A172 (cell line): ENCODE measurements at places on chromosomes 5 and 9.
A peak's percentile ranks its signal among the peaks of the same experiment; 100 is the strongest.

- peak; percentile 81 for DNase-seq
These were observed 43.5 kb upstream of the DNAH5 start for GRCh38 chr5:13987843-13988464.

GRCh38 chr9:136840877-136841645, 1.2 kb upstream of the AJM1 start:
- peak; percentile 95 for DNase-seq

DNA sequence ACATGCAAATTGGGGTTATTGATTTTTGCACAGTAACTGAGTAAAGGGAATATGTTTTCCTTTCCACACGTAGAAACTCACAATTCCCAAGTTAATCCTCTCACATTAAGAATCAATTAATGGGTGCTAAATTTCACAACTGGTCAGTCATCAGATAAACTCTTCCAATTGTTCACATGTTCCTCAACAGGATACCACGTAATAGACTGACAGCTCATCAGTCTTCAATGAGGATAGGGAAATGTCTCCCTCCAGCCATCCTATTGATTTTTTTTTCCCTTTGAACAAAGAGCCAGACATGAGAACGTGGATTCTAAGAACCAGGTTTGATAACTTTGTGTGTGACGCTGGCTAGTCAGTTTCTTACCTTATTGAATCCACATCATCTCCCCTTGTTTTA, 768 bp upstream of the CER1 start:
- DNase-seq: no peak

DNA sequence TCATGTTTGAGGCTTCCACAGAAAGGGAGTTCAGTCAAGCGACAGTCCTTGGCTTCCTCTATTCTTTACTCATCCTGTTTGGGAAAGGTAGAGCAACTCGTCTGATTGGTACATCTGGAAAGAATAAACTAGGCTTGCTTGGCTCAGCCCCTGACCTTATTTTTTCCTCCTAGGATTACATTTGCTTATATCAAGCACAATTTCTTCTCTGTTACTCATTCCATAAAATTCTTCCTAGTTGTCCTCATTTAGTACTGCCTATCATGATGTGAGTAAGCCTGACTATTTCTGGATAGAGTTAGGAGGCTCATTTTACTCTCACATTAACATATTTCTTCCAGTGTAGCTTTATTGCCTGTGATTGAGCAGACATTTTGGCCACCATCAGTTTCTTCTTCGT, 10.9 kb upstream of the CARNMT1 start:
- DNase-seq: peak; percentile 10

DNA sequence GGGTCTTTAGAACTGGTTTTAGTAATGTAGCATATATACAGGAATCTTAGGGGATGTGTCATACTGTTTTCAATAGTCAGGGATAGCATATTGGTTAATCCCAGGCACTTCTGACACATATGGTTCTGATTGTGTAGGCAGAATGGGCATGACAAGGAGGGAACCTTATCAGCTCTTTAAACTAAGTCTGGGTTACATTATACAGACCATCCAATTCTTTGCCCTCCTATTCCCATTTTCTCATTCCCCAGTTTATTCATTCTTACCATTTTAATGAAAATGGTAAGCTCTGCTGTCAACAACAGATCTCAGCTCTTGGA, 85.1 kb downstream of the NDUFAF2 start:
- no peak for DNase-seq

GRCh38 chr5:63245271-63245670, 666.7 kb downstream of the LRRC70 start:
- no peak for DNase-seq

DNA sequence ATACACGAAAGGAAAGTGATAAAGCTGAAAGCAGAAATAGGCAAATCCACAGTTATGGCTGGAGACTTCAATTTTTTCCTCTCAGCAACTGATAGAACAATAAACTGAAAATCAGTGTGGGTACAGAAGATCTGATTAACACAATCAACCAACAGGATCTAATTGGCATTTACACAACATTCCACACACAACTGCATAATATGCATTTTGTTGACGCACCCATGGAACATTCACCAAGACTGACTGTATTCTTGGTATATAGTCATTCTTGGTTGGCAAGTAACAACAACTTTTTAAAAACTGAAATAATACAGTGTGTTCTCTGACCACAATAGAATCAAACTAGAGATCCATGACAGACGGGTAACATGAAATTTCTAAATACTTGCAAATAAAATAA, 218.7 kb upstream of the S1PR3 start:
- DNase-seq: no peak

GRCh38 chr5:160280384-160281095, 31.8 kb downstream of the CCNJL start:
- no peak for DNase-seq

- DNase-seq: no peak
These were observed 307.3 kb downstream of the MLLT3 start for GRCh38 chr9:20314981-20315380.

- DNase-seq: no peak
These were observed 338.8 kb upstream of the ATP10B start for GRCh38 chr5:161190778-161191177.

GRCh38 chr9:28409919-28410318, 836.6 kb upstream of the C9orf72 start:
- DNase-seq: no peak

DNA sequence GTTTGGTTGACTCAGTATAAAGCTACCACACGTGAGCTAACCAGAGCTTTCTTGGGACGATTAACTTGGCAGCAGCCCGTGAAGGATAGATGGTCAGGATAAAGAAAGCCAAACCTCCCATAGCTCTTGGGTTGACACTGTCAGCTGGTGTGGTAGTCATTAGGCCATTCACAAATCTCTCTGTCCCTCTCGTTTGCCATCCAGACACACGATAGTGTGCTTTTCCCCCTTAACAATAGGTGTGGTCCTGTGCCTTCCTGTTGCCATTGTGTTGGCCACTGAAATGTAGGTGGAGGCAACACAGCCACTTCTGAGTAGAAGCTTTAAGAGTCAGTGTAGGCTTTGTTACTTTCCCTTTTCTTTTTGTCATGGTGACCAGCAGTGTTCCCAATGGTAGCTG, 11.7 kb downstream of the OR13J1 start:
- no peak for DNase-seq

DNA sequence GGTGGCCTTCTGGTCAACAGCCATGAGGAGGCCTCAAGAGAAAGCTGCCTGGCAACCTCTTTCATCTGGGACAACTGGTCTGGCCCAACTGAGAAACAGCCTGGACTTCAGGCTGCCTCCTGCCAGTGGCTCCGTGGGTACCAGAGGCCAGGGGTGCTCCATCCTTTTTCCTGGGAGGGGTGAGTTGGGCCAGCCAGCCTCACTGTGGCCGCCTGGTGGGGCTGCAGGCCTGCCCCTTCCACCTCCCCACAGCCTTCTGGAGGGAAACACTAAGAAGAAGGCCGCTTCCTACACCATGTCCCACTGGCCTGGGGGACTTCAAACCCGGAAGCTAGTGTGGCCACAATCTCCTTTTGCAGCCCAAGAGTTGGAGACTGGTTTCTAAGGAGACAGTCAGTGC, 13.8 kb upstream of the NKD2 start:
- no peak for DNase-seq

DNA sequence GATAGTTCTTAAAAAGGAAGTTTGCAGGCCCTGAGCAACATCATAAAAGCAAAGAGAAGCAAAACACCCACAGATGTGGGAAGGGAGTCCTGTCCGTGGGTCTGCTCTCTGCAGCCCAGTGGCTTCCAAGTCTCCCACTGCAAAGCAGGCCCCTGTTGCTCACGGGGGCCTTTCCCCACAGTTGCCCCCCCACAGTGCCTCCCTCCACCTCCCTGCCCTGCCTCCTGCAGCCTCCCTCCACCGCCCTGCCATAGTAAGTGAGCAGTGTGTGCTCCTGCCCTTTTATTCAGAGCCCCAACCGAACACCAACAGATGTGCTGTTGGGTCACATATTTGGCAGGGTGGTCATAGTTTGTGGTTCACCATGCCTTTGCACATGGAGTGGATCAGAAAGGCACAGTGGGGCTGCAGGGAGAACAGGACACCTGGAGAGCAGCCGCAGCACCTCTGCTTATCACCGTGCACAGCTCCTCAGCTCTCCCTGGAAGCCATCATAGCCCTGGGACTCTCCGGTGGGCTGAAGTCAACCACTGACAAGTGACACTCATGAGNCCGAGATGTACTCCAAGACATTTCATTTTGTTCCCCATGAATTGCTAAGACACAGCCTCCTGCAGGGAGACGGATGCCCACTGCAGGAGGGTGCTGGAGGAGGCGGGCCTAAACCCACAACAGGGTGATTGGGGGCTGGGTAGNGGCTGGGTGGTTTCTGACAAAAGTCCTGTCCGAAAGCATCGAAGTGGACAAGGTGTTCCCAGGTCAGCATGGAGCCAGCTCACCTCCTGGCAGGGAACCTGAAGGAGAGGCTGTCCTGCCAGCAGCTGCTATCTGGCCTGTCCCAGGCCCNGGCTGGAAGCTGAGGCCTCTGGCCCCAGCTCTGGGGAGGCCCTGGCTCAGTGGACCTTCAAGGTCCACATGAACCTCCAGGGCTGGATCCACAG, 278.9 kb downstream of the GADD45G start:
- no peak for DNase-seq

- DNase-seq: no peak
These were observed 157.3 kb downstream of the RXRA start for GRCh38 chr9:134483361-134484184.

DNA sequence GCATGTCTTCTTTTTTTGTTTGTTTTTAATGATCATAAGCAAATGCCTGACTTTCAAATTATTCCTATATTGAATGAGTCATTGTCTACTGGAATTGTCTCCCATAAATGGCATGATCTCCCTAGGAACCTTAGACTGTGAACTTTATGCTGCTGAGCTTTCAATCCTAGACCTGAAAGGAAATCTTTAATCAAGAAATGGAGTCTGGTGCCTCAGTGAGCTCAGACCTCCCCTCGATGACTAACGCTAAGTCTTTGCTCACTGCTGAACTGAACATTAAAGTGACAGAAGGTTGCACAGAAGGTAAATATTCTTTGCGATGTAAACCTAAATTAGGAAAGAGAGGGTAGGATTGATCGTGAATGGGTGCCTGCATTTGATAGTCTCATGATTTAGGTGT, 745.2 kb upstream of the WWC1 start:
- DNase-seq: no peak

DNA sequence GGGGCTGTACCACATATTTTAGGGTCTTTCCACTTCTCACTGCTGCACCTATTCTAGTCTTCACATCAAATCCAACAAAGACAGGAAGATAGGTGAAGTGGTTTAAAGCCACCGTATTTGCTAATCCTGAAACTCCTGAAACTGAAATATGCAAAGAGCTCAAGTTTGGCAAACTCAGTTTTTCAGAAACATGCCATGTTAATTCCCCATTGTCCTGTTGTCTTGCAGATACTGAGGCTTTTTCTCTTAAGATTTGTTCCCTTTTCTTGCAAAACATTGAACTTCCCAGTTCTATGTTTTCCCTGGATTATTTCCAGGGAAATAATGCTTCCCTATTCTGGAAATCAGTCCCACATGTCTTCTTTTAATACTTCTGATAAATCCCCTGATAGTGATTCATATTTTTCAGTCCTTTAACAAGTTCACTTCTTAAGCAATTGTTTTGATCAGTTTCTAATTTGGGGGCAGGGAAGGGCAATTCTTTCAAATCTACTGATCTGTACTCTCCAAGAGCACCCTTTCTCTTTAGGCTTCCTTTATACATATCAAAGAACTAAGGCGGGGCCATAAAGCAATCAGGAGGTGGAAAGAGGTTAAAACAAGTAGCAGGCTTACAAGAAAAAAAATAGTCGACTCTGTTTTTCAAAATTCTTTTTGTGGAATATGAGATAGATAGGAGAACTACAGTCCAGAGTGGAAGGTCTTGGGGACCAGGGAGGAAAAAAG, 648.5 kb downstream of the BNC2 start:
- DNase-seq: no peak

DNA sequence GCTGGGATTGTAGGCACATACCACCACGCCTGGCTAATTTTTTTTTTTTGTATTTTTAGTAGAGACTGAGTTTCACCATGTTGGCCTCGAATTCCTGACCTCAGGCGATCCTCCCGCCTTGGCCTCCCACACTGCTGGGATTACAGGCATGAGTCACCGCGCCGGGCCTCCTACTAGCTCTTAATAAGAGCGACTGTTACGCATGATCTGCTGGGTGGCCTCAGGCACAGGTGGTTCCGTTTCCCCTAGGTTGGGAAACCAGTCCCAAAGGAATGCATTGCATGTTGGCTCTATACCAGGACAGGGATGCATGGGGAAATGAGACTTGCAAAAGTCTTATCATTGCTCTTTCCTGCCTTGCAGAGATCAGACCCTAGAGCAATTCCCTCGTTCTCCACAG, 184.7 kb upstream of the PPP1R26 start:
- peak; percentile 84 for DNase-seq

- no peak for DNase-seq
These were observed 462.9 kb downstream of the CDK5RAP2 start for GRCh38 chr9:120117081-120117480.

- DNase-seq: no peak
These were observed 242.3 kb upstream of the NREP start for GRCh38 chr5:111999286-111999685.

DNA sequence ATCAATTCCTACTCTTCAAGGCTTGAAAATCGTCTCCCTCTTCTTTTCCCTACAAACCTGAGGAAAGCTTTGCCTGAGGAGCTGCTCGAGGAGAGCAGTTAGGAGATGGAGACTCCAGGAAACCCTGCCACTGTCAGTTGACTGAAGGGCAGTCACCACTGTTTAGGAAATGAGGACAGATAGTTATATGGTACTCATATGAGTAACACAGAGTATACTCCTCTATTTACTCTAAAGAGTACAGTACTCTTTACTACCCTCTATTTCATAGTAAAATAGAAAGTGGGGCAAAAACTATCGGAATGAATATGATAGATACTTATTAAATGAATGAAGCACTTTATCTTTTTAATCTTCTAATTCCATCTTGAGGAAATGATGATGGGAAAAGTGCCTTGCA, 115.8 kb downstream of the MAPKAP1 start:
- no peak for DNase-seq

- no peak for DNase-seq
These were observed 33.8 kb upstream of the FBXL17 start for GRCh38 chr5:108415726-108416125.

GRCh38 chr9:114957558-114957957, 27.2 kb upstream of the TNFSF8 start:
- DNase-seq: no peak

- no peak for DNase-seq
These were observed 2.3 kb upstream of the IRX2 start for GRCh38 chr5:2753452-2754420.

DNA sequence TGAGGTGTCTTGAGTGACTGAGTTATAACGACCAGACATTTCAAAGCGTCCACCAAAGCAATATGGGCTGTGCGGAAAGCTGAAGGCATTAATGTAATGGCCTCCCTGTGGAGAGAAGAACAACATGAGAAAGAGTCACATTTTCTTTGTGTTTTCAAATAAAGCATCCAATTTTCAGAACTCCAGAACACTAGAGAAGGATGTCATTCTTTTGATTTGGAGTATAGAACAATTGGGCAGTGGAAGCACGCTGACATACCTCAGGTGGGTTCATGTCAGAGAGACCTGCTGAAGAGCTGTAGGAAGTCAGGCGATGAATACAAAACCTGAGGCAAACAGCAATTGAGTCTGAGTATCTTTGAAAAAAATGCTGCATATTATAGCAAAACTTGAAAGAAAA, 556.5 kb downstream of the GABRG2 start:
- DNase-seq: no peak

GRCh38 chr5:147898875-147899401, 7.4 kb downstream of the C5orf46 start:
- peak; percentile 58 for DNase-seq
